ENCODE measurements at places on chromosomes 7 and 10.
A peak's percentile ranks its signal among the peaks of the same experiment; 100 is the strongest.

DNA sequence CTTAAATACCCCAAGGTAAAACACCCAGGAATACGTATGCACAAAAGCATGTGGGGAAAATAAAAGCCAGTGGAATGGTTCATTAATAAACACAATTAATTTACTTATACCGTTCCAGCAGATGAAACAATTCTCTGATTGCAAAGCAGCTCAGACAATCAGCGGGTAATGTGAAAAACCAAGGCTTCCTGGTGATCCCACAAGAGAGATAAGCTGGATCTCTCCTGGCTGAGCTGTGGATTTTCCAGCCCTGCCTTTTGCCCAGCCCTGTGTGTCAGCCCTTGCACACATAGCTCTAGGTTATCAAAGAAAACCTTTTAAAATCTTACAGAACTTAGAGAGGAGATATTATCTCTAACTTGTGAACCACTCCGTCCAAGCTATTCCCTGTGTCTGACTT lies 1010.7 kb upstream of the AUTS2 start:
- no peak for DNase-seq

- no peak for DNase-seq
Observed at GRCh38 chr7:55127622-55128081, 108.8 kb downstream of the EGFR start.

DNA sequence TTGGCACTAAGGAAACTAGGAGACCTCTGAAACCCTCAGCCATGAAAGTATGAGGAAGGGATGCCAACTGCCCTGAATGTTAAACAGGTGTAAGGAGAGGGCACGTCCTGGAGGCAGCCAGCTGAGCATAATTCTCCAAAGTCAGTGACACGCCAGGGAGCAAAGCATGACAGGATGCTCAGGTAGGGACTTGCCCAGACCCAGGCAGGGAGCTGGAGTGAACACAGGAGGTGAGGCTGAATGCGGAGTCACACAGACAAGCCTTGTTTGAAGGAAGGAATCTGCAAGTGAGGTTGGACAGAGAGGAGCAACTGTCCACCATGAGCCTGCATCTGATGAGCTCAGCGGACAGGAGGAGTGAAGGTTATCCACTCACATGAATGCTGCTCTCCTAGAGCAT lies 41.5 kb downstream of the KLRG2 start:
- no peak for DNase-seq

GRCh38 chr7:12716134-12716681 lies 28.8 kb downstream of the ARL4A start:
- no peak for DNase-seq

GRCh38 chr7:156998988-156999957 lies 11.2 kb downstream of the MNX1 start:
- no peak for DNase-seq

DNA sequence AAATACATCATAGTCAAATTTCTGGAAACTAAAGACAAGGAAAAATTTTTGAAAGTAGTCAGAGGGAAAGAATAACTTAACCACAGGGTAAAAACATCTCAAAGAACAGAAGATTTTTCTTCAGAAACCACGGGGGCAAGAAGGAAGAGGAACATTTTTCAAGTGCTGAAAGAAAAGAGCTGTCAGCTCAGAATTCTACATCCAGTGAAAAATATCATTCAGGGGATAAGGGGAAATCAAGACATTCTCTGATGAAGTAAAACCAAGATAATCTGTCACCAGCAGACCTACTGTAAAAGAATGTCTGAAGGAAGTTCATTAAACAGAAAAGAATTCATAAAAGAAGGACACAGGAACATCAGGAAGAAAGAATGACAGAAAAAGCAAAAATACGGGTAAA lies 111.2 kb upstream of the TMEM72 start:
- DNase-seq: no peak

- no peak for DNase-seq
Observed at GRCh38 chr7:4724648-4725013, 42.5 kb downstream of the FOXK1 start.

- no peak for DNase-seq
Observed at GRCh38 chr10:3714531-3714930, 70.5 kb downstream of the KLF6 start.

DNA sequence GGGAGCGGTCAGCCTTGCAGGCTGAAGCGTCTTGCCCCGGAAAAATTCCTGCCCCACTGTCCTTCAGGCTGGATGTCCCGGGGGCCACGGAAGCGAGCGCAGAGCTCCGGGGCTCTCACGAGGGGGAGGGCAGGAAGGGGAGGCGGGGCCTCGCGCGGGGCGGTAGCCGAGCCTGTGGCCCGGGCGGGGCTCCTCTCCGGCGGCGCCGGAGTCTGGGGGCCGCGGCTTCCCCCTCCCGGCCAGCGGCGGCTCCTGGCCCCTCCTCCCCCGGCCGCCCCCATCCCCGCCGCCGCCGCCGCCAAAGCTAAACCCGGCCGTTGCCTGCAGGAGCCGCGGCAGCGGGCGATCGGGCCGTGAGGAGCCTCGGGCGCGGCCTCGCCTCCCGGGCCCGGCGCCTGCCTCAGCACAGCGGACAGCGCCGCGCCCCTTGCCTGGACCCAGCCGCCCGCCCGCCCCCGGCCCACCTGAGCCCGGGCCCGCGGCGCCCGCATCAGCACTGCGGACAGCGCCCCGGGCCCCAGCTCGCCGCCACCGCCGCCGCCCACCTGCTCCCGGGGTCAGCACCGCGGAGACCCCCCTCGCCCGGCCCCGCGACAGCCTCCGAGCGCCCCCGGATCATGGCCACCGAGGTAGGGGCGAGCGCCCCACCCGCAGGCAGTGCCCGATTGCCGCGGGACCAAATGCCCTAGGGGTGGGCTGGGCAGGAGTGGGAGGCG lies at the start of gene GOLGA7B:
GOLGA7B (plus strand) TSS at position 157 of the 716 bp plus-strand sequence; CDS start at position 618, 461 bp downstream.
- peak; percentile 32 for DNase-seq

DNA sequence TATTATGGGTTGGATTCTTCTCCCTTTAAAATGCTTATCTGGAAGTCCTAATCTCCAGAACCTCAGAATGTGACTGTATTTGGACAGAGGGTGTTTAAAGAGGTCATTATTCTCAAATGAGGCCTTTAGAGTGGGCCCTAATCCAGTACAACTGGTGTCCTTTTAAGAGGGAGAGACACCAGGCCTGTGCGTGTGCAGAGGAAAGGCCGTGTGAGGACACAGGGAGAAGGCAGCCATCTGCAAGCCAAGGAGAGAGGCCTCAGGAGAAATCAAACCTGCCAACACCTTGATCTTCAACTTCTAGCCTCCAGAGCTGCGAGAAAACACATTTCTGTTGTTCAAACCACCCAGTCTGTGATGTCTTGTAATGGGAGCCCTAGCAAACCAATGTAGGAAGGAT lies 235.4 kb upstream of the MYO3A start:
- DNase-seq: no peak

DNA sequence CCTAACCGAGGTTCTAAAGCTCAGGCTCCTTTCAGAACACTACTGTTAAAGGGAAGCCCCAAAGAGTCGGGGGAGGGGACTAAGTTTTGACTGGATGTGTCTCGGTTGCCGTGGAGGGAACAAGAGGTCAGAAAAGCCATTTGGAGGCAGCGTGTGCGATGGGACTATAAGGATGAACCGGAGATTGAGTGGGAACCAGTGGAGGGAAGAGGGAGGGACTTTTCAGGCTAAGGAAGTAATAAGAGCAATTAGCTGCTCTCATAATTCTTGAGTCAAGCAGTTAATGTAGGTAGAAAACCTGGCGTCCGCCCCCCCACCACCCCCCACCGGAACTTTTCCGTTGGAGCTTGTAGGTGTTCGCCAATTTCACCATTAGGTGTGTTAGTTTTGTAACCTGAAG lies 491 bp upstream of the AKAP9 start:
- DNase-seq: peak; percentile 22

GRCh38 chr10:28721318-28721951 lies 44.1 kb downstream of the BAMBI start:
- no peak for DNase-seq

DNA sequence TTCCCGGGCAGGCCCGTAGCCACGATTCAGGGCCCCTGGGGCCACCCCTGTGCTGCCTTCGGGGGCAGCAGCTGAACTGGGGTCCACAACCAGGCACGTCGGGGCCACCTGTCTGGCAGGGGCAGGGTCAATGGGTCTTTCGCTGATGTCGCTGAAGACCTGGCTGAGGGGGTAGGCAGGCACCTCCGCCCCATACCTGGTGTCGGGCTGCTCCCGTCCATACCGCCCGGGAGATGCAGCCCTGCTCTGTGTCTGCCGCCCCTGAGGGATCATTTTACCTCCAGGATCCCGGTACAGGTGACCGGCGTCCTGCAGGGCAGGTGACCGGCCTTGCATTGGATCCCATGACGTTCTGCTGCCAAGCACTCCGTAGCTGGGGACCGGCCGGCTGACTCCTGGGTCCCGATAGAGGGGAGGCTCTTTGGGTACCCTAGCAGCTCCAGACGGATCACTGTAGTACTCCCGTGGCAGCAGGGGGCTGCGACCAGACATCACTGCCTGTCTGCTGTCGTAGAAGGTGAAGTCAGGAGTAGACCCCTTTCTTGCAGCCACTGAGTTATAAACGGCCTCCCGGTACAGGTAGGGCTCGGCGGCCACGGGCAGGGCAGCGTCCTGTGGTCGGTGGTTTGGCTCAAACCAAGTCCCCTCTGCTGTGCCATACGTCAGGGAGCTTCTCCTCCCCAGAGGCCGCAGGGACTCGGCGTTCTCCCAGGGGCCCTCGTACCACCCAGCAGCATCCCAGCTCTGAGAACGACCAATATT lies 85.2 kb downstream of the ZRANB1 start:
- no peak for DNase-seq

- DNase-seq: no peak
Observed at GRCh38 chr10:63633677-63634487, 112.7 kb downstream of the REEP3 start.

GRCh38 chr7:156614434-156615264 lies 25.9 kb upstream of the RNF32 start:
- DNase-seq: no peak

GRCh38 chr7:107002126-107002525 lies 42.4 kb upstream of the PRKAR2B start:
- DNase-seq: no peak

GRCh38 chr7:38123494-38123893 lies 54.6 kb upstream of the STARD3NL start:
- no peak for DNase-seq

DNA sequence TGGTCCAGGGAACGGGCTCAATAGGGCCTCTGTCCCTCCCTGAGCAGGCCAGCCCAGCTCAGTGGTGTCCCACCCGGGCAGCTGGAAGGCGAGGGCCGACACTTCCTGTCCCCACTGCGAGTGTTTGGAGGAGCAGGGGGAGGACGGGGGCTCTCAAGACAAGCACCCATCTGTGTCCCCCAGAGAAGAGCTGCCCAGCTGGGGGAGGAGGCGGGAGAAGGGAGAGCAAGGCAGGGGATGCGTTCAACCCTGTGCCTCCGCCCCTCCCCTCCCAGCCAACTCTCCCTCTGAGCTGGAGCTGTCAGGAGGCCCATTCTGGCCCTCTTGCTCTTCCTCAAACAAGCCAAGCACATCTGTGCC lies 35.7 kb downstream of the ZCCHC24 start:
- peak; percentile 94 for DNase-seq

GRCh38 chr7:149285603-149286002 lies 23.6 kb downstream of the ZNF783 start:
- DNase-seq: no peak

DNA sequence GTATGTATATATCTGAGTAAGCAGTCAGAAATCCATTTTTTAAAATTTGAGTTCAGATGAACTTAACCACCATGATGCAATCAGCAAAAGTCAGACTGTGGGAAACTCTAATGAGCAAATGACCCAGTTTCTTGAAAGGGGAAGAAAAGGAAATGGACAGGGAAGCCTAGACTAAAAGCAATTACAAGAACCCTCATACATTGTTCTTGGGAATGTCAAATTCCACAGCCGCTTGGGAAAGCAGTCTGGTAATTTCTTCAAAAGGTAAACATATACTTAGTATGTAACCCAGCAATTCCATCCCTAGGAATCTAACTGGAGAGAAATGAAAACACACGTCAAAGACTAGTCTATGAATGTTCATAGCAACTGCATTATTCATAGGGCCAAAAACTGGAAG lies 16.4 kb upstream of the FOXK1 start:
- DNase-seq: no peak

GRCh38 chr10:123999261-123999660 lies 94.1 kb downstream of the CHST15 start:
- no peak for DNase-seq

GRCh38 chr10:50381642-50382041 lies 130.3 kb upstream of the ASAH2 start:
- DNase-seq: no peak
